ENCODE measurements at places on chromosomes 3 and 15.

- DNase-seq, result peak; percentile 56
These were observed 33.3 kb upstream of the PAQR5 start for GRCh38 chr15:69265347-69265955.

DNA sequence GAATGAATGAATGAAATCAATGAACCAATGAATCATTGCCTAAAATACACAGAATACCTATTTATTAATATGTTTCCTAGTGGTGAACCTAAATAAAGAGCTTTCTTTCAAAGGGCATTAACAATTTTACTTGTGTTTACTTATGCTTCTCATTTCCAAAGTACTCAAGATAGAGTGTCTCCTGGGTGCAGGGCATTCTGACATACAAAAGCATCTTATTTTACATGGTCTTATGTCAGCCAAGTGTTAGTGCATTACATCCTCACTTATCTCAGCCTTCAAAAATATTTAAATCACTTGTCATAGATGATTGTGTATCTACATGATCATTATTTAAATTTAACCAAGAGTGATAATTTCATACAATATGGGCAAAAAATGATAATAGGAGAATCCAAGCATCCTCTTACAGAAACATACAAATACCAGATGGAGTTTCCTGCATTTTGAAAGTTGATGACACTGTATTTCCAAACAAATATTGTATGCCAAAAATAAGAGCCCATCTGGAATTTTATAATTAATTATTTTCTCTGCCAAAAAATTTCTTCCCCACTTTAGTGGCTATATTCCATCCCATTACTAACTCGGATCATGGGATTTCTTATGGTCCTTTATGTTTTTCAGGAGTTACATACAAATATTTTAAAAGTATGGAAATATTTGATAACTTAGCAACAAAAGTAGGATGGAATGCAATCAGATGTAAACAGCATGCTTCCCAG is 279.0 kb downstream of the RBMS3 start:
- DNase-seq, result no peak

DNA sequence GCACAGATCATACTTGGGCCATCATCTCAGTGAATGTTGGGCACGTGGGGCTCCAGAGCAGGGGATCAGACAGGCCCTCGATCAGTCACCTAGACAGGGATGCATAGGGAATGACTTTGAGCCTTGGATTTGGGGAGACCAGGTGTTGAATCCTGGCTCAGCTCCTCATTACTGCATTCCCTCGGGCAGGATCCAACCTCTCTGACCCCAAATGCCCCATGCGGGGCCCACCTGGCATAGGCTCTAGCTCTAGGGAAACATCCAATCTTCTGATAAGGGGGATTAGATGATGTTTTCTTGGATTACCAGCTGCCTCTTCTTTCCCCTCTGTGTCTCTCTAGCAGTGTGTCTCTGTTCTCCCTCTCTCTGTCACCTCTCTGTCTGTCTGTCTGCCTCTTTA is 22.7 kb downstream of the LOXL1 start:
- DNase-seq, result no peak

DNA sequence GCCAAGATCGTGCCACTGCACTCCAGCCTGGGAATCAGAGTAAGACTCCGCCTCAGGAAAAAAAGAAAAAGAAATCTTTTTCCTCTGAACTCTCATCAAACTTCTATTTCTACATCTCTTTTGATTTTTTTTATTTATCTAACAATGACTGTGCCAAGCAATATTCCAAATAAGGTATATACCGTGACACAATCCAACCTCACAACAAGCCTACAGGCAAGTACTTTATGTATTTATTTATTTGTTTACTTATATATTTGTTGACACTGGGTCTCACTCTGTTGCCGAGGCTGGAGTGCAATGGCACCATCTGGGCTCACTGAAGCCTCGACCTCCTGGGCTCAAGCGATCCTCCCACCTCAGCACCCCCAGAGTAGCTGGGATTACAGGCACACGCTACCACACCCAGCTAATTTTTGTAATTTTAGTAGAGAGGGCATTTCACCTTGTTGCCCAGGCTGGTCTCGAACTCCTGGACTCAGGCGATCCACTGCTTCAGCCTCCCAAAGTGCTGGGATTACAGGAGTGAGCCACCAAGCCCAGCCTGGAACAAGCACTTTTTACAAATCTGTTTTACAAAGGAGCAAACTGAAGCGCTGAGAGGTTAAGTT is 94.9 kb upstream of the CHD2 start:
- DNase-seq, result no peak

DNA sequence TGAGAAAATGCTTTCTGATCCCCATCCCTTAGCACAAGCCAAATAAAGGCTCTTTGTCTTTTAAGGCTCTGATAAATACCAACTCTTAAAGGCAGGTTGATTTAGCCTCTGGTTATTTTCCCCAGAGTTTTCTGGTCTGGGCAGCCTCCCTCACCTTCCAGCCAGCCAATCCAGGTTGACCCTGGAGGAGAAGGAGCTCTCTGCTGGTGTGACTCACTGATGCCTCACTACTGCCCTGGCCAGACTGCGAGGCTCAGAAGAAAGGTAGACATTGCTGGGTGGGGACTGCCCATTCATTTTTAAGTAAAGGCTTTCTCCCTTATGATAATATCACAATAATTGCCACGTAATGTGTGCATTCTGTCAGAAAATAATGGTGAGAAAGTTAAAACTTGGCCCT is 37.1 kb downstream of the SLCO3A1 start:
- no peak for DNase-seq

- no peak for DNase-seq
These were observed 117.4 kb downstream of the LIPC start for GRCh38 chr15:58549013-58549784.

- DNase-seq, result no peak
These were observed 169.4 kb downstream of the KLHL25 start for GRCh38 chr15:85625166-85625830.

DNA sequence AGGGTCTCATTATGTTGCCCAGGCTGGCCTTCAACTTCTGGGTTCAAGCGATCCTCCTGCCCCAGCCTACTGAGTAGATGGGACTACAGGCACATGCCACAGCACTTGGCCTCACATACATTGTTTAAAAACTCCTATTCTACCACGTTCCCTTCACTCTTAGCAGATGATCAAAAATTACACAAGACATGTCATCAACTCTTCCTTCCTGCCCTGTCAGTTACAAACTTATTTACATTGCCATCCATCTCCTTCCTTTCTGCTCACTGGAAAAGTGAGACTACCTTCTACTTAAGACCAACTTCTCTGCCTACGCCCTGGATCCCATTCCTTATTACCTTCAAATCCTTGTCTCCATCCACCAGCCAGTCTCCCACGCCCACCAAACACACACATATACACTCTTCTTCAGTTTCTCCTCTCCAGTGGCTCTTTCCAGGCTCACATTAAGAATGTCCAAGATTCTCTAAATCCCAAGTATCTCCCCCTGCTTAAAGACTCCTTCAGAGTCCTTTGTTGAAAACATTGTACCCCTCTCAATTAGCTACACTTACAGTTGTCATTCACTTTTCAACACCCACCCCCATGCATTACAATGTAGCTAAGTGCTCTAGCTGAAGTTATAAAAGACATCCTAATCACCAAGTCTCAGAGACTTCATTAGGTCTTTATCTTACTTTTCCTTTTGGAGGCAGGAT is 4.3 kb downstream of the PEAK1 start:
- DNase-seq, result no peak

- peak; percentile 18 for DNase-seq
These were observed 20.9 kb downstream of the NOX5 start for GRCh38 chr15:69035205-69035917.

DNA sequence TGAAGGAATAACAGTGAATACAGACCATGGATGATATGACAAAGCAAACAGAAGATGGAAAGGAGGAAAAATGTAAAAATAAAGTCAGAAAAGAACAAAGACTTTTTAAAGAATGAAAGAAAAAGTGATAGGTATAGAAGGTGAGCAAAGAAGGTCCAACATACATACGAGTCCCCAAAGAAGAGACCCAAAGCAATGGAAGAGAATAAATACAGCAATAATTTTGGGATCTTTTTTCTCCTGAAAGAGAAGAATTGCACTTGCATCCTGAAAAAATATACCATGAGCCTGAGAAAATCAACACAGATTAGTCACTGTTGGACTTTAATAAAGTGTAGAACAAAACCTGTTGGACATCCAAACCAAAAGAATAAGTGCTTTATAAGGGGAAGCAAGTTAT is 85.3 kb upstream of the SLC6A1 start:
- no peak for DNase-seq

- no peak for DNase-seq
These were observed 102.3 kb upstream of the NR2E3 start for GRCh38 chr15:71708051-71708429.

GRCh38 chr3:139588450-139588849 is 48.9 kb upstream of the RBP1 start:
- no peak for DNase-seq

DNA sequence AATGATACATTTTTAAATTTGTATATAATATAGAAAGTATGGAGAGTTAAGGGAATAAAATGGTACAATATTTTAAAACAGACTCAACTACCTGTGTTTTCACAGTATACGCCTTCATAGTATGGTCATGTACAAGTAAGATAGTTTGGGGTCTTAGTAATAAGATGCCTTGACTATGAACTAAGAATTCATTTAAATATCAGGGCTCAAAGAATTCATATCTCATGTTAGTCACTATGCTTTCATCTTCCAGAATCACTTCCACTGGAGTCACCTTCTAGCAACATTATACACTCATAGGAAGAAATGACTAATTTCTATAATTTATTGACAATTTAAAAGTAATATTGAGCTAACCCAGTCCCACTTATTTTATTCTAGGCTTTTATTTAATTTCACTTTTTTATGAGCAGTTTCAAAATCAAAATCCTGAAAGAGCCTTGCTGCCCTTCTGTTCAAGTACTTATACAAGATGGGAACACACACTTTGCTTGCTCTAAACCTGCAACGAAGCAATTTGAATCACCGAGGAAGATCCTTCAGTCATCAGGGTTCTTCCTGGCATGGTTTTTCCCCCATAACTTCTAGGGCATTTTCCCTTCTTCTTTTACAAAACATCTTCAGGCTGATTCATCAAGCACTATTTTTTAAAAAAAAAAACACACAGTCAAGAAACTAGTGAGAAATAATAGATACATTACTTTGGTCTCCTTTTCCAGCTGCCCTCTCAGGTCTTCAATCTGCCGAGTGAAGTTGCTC is 94.1 kb downstream of the MYH15 start:
- no peak for DNase-seq

- DNase-seq, result no peak
These were observed 60.6 kb downstream of the WNT5A start for GRCh38 chr3:55426486-55426885.

DNA sequence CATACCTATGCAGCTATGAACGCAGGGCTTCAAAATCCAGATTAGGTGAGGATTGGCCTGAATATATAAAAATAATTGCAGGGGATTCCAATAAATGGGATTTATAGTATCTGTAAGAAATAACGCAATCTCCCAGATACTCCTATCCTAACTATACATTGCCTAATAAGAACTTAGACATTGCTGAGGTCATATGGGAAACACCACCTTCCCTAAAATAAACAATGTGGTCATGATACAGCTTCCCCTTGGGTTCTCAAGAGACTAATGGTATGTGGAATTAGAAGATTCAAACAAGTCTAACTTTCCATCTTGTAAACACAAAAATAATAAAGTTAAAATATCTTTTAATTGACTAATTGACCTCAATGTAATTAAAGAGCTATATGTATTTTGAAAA is 28.2 kb downstream of the UBE3A start:
- DNase-seq, result no peak

- DNase-seq, result peak; percentile 14
These were observed 895 bp downstream of the GATA2 start for GRCh38 chr3:128491941-128492670.

DNA sequence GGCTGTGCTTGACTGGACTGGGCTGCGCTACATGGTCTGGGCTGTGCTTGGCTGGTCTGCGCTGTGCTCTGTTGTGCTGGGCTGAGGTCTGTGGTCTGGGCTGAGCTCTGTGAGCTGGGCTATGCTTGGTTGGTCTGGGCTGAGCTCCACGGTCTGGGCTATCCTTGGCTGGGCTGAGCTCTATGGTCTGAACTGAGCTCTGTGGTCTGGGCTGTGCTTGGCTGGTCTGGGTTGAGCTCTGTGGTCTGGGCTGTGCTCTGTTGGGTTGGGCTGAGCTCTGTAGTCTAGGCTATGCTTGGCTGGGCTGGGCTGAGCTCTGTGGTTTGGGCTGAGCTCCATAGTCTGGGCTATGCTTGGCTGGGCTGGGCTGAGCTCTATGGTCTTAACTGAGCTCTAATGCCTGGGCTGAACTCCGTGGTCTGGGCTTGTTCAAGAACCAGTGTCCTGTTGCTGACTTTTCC is 92.0 kb downstream of the PLXNA1 start:
- no peak for DNase-seq

- DNase-seq, result no peak
These were observed 576.7 kb downstream of the MFSD1 start for GRCh38 chr3:159378396-159379194.

- DNase-seq, result no peak
These were observed 295.8 kb upstream of the LYSMD4 start for GRCh38 chr15:100029045-100029444.

- peak; percentile 84 for DNase-seq
These were observed 35.8 kb downstream of the TKT start for GRCh38 chr3:53219895-53220483.

- DNase-seq, result no peak
These were observed 51.8 kb downstream of the NOX5 start for GRCh38 chr15:69066007-69066995.

- no peak for DNase-seq
These were observed 52.3 kb upstream of the BNIP2 start for GRCh38 chr15:59741274-59741906.

DNA sequence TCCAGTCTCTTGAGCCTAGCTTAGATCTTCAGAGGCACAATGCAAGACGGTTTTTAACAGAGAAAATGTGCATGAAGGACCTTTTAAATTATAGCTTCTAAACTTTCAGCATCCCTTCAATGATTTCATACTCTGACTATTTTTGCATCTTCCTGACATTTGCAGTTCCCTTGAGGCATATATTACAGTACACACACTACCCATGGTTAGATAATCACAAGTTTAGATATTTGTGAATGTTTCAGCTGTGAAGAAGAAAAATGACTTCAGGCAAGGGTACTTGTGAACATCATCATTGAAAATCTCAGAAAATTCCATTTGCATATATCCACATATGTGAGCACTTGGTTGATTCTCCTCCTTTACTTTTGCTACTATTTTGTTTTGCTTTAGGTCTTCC is 341.5 kb downstream of the ROBO2 start:
- DNase-seq, result no peak

DNA sequence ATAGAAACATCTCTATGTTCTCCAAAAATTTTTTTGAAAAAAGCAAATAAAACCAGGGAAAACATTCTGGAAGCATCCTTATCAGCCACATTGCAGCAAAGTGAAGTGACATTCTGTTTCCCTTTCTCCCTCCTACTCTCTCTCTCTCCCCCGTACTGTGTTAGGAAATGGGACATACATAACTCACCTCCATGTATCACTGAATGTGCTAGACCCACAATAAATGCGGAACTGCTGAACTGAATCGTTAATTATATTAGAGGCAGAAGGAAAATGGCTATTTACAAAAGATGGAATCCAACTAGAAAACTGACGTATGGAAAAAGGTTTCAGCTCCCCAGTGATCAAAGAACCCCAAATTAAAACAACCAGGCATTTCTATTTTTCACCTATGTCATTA is 129.8 kb downstream of the MINAR1 start:
- no peak for DNase-seq

- no peak for DNase-seq
These were observed 235.4 kb downstream of the XXYLT1 start for GRCh38 chr3:195035345-195036202.
